ENCODE measurements at places on chromosomes 16 and 17. TPM values are rescaled to one million over a fixed set of nuclear protein-coding genes. Genes with fewer than 3 reads are reported as not detected.

GRCh38 chr17:64296246-64296645 is 33.2 kb upstream of the TEX2 start:
- H3K4me3 ChIP-seq, result no peak overlapping the region
- no peaks in the 10 kb centered on the region for H3K4me1 ChIP-seq
- no peaks in the 10 kb centered on the region for H3K27me3 ChIP-seq

Gene CCNF
- total RNA-seq, result 31.4 TPM

- no peak for DNase-seq
- H3K36me3 ChIP-seq, result no peaks in the 10 kb centered on the region
- H3K27ac ChIP-seq, result no peak overlapping the region
- no peaks in the 10 kb centered on the region for H3K27me3 ChIP-seq
- no peaks in the 10 kb centered on the region for H3K4me1 ChIP-seq
These were observed 10.3 kb upstream of the BRCA1 start for GRCh38 chr17:43135454-43135819.

- H3K4me1 ChIP-seq, result peaks cover 4% of the 10 kb centered on the region
- H3K27me3 ChIP-seq, result no peaks in the 10 kb centered on the region
- H3K36me3 ChIP-seq, result peaks cover 3% of the 10 kb centered on the region
- no peak overlapping the region for H3K4me3 ChIP-seq
- DNase-seq, result peak; percentile 78
These were observed 23.4 kb upstream of the SREBF1 start for GRCh38 chr17:17859909-17860765.

Gene CBFA2T3
- not detected for total RNA-seq

- H3K4me3 ChIP-seq, result peak overlapping the region; percentile 51
- H3K27ac ChIP-seq, result peak overlapping the region; percentile 87
- no peaks in the 10 kb centered on the region for H3K36me3 ChIP-seq
- H3K27me3 ChIP-seq, result no peaks in the 10 kb centered on the region
- peaks cover 36% of the 10 kb centered on the region for H3K4me1 ChIP-seq
These were observed 28.0 kb downstream of the ZCCHC14 start for GRCh38 chr16:87464691-87465300.

DNA sequence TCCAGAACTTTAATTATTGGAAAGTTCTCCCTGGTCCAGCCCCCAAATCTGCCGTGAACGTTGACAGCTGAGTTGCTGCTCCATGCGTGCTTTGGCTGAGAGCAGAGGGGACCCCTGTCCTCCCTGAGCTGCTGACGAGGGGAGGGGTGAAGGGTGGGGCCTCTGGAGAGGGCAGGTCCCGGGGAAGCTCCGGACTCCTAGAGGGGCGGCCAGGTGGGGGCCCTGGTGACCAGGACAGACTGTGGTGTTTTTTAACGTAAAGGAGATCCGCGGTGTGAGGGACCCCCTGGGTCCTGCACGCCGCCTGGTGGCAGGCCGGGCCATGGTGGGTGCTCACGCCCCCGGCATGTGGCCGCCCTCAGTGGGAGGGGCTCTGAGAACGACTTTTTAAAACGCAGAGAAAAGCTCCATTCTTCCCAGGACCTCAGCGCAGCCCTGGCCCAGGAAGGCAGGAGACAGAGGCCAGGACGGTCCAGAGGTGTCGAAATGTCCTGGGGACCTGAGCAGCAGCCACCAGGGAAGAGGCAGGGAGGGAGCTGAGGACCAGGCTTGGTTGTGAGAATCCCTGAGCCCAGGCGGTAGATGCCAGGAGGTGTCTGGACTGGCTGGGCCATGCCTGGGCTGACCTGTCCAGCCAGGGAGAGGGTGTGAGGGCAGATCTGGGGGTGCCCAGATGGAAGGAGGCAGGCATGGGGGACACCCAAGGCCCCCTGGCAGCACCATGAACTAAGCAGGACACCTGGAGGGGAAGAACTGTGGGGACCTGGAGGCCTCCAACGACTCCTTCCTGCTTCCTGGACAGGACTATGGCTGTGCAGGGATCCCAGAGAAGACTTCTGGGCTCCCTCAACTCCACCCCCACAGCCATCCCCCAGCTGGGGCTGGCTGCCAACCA is at the start of gene MC1R:
MC1R (plus strand) TSS at position 410 of the 895 bp plus-strand sequence; CDS start at position 807, 397 bp downstream.
- no peaks in the 10 kb centered on the region for H3K36me3 ChIP-seq
- peaks cover 30% of the 10 kb centered on the region for H3K4me1 ChIP-seq
- H3K27ac ChIP-seq, result peak within 1 kb of the TSS; percentile 46
- DNase-seq, result no peak
- peak within 1 kb of the TSS; percentile 51 for H3K4me3 ChIP-seq

- H3K27me3 ChIP-seq, result no peaks in the 10 kb centered on the region
- no peak overlapping the region for H3K27ac ChIP-seq
- no peaks in the 10 kb centered on the region for H3K36me3 ChIP-seq
These were observed 46.8 kb downstream of the ZFPM1 start for GRCh38 chr16:88499836-88500251.

Gene YBX2
- 1.1 TPM for total RNA-seq

Gene CES4A
- total RNA-seq, result 2.6 TPM

DNA sequence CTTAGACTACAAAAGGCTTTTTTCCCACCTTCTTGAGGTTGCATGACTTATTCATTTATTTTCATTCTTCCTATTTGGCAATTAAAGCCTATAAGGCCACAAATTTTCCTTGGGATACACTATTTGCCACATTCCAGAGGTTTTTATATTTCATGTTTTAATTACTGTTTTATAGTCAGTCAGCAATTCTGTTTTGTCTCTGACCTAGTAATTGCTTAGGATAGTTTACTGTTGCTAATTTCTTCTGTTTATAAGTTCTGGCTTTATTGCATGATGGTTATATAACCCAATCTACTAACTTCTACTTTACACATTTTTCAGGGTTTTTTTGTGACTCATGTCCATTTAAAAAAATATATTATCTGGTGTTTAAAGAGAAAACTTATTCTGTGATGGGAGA is 2.5 kb downstream of the ZNF23 start:
- H3K4me1 ChIP-seq, result peaks cover 13% of the 10 kb centered on the region
- peaks cover 12% of the 10 kb centered on the region for H3K36me3 ChIP-seq
- H3K4me3 ChIP-seq, result no peak overlapping the region
- no peak overlapping the region for H3K27ac ChIP-seq

DNA sequence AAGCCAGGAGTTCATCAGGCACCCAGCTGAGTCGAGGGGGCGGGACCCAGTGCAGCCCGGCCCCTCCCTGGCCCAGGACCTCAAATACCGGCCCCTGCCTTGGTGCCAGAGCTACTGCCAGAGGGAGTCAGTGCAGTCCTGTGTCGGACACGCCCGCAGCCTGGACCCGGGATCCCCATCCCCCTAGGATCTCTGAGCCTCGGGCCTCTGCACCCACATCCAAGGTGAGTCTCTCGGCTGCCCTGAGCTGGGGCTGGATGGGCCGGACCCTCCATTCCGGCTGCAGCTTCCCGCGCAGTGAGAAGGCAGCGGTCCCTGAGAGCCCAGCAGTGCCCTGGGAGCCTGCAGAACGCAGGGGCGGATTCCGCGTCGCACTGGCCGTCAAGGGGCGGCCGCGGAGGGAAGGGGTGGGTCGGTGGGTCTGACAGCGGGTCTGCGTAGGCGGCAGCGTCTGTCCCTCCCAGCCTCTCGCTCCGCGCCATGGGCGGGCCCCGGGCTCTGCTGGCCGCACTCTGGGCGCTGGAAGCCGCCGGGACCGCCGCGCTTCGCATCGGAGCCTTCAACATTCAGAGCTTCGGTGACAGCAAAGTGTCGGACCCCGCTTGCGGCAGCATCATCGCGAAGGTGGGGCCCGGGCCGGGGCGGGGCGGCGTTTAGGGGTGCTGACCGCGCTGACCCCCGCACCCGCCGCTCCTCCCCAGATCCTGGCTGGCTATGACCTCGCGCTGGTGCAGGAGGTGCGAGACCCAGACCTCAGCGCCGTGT is at the start of gene DNASE1L2:
DNASE1L2 (plus strand) TSS at position 108 of the 765 bp plus-strand sequence; CDS start at position 481, 373 bp downstream.
- no peaks in the 10 kb centered on the region for H3K4me1 ChIP-seq
- no peaks in the 10 kb centered on the region for H3K27me3 ChIP-seq
- H3K27ac ChIP-seq, result no peak within 1 kb of the TSS
- DNase-seq, result peak; percentile 14
- H3K4me3 ChIP-seq, result no peak within 1 kb of the TSS

DNA sequence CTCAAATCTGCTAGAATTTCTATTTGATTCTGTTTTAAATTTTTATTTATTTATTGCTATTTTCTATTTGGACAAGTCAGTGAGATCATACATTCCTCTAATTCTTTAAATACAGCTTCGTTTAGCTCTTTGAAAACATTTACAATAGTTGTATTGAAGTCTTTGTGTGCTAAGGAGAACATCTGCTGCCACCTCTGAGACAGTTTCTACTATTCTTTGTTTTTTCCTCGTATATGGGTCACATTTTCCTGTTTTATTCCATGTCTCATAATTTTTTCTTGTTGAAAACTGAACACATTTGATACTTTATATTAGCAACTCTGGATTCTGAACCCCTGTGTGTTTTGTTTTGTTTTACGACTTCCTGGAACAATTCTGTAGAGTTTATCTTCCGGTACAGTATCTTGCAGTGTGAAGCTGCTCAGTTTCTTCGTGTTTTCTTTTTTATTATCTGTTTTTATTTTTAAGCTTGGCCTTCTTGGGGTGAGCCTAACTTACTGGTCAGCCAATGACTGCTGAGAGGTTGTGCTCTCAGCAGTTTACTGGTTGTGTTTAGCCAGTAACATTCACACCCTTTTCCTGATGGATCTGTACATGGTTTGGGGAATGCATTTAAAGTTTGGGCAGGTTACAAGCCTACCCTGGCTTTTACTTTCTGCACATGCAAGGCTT is 99.0 kb downstream of the CA4 start:
- no peak overlapping the region for H3K4me3 ChIP-seq
- no peaks in the 10 kb centered on the region for H3K27me3 ChIP-seq
- H3K27ac ChIP-seq, result no peak overlapping the region
- H3K36me3 ChIP-seq, result peaks cover 27% of the 10 kb centered on the region
- H3K4me1 ChIP-seq, result no peaks in the 10 kb centered on the region

DNA sequence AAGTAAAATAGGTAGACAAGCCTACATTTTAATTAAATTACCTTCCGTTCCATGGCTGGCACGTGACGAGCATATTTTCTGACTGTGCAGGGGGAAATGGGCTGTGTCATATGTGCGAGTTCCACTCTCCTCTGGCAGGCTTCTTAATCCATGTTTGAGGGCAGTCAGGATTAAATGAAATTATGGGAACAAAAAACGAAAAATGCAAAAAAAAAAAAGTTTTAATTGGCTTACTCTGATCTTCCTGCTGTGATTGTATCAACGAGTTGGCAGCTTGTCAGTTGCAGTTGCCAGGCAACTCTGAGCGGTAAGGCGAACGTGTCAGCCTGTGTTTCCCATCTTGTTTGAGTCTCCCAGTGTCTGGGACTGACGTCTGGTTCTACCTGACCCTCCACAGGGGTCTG is 302.9 kb upstream of the XYLT1 start:
- H3K27ac ChIP-seq, result no peak overlapping the region
- no peak overlapping the region for H3K4me3 ChIP-seq
- no peaks in the 10 kb centered on the region for H3K36me3 ChIP-seq
- no peaks in the 10 kb centered on the region for H3K27me3 ChIP-seq
- no peaks in the 10 kb centered on the region for H3K4me1 ChIP-seq
- DNase-seq, result no peak

Gene SCNN1B
- 4.1 TPM for total RNA-seq

DNA sequence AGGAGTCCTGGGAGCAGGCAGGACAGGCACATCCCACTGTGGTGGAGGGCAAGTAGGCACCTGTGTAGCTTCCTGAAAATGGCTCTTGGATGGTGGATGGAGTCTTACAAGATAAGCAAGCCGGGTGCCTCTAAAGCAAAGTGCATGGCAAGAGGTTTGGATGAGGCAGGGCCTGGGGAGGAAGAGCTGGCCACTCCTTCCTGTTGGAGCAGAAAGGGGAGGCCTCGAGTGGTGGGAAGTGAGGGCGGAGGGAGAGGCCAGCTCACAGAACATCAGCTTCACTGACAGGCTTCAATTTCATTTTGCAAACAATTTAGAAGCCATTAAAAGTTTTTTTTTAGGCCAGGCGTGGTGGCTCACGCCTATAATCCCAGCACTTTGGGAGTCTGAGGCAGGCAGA is 31.0 kb downstream of the CD300A start:
- DNase-seq, result no peak
- no peaks in the 10 kb centered on the region for H3K4me1 ChIP-seq
- H3K36me3 ChIP-seq, result no peaks in the 10 kb centered on the region
- H3K27me3 ChIP-seq, result peaks cover 5% of the 10 kb centered on the region

Gene CA5A
- not detected for total RNA-seq

DNA sequence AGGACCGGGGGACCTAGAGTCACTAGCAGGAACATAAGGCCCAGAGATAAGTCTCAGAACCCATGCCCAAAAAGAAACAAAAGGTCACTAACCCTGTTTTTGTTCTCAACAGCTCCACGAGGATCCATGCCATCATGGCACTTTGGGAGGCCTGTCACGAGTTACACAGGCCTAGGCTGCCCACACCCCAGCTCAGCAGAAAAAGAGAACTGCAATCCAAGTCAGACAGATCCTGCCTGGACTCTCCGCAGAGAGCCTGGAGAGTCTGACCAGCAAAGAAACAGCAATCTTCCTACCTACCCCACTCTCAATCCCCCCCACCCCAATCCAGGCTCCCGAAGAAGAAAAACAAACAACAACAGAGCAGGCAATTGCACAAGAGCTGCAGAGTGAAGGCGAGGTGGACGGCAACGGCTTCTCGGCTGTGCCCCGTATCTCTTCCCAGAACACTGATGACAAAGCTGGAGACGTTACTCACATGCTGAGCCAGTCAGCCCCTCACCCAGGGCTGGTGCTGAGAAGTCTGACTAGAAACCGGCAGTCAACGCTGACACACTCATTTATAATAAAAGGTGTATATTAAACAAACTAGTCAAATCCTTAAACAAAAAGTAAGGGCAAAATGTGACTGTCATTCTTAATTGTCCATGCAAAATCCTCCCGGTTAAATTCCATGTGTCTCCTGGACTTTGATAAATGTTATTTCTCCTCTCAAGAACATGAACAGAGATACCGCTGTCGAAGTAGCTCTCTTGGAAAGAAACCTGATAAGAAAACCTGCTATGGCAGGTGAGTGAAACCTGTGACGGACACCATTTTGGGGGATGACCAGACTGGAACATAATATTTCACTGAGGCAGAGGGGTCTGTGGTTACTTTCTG is 89.3 kb downstream of the SMG6 start:
- H3K36me3 ChIP-seq, result no peaks in the 10 kb centered on the region
- H3K4me3 ChIP-seq, result no peak overlapping the region
- H3K27ac ChIP-seq, result no peak overlapping the region

Gene CD7
- 0.98 TPM for total RNA-seq

GRCh38 chr16:22190081-22190775 is 15.8 kb upstream of the EEF2K start:
- H3K27ac ChIP-seq, result peak overlapping the region; percentile 62
- no peaks in the 10 kb centered on the region for H3K36me3 ChIP-seq
- peaks cover 26% of the 10 kb centered on the region for H3K4me1 ChIP-seq
- DNase-seq, result peak; percentile 96
- H3K4me3 ChIP-seq, result peak overlapping the region; percentile 88

Gene SLC12A4
- total RNA-seq, result 29.3 TPM

GRCh38 chr17:77212081-77212832 is 71.5 kb downstream of the SEC14L1 start:
- H3K4me1 ChIP-seq, result no peaks in the 10 kb centered on the region
- DNase-seq, result no peak
- peaks cover 82% of the 10 kb centered on the region for H3K36me3 ChIP-seq
